ENCODE measurements at places on chromosomes 11 and 22.
A peak's percentile ranks its signal among the peaks of the same experiment; 100 is the strongest.

GRCh38 chr22:43213051-43213450, 26.1 kb upstream of the TTLL12 start:
- DNase-seq: no peak

GRCh38 chr11:19673924-19674729, 38.5 kb upstream of the NAV2 start:
- peak; percentile 49 for DNase-seq

GRCh38 chr22:42895541-42895981, 38.5 kb upstream of the ARFGAP3 start:
- DNase-seq: no peak

GRCh38 chr22:46673662-46674236, 53.6 kb downstream of the GRAMD4 start:
- DNase-seq: no peak

GRCh38 chr11:113014262-113015097, 53.3 kb downstream of the NCAM1 start:
- no peak for DNase-seq

GRCh38 chr11:86292912-86293616, 9.0 kb upstream of the HIKESHI start:
- peak; percentile 76 for DNase-seq

GRCh38 chr11:28520291-28520690, 412.1 kb downstream of the METTL15 start:
- DNase-seq: no peak

DNA sequence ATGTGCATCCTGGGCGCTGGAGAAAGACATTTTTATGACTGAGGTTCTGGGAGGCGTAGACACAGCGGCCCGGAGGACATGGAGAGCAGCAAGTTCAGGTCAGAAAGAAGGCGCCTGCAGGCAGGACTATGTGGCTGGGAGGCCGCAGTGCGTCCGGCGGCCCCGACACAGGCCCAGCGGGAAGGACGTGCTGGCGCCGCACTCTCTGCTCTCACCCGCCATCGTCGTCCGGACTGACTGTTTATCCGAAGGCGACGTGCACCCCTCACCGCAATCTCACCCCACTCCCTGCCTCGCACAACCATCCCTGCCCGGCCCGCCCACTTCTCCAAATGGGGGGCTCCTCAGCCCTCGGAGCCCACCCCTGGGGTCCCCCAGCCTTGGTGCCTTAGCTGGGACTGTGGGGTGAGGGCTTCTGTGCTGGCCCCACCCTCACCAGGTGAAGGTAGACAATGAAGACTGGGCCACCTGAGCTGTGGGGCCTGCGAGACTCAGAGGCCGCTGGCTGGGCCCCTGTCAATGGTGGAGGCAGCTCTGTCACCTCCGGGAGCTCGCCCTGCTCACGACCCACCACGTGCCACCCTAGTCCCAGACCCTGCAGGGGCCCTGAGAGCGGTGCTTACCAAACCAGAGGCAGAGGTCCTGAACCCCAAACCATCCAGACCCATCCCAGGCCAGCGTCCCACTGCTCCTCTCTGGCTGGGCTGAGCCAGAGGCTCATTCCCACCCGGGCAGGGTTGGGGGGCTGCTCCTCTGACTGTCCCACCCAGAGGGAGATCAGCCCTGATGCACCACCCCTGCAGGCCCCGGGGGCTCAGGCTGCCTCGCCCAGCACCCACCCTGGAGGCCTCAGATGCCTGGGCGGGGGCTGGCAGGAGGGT, 16.2 kb upstream of the MUC5B start:
- DNase-seq: no peak

DNA sequence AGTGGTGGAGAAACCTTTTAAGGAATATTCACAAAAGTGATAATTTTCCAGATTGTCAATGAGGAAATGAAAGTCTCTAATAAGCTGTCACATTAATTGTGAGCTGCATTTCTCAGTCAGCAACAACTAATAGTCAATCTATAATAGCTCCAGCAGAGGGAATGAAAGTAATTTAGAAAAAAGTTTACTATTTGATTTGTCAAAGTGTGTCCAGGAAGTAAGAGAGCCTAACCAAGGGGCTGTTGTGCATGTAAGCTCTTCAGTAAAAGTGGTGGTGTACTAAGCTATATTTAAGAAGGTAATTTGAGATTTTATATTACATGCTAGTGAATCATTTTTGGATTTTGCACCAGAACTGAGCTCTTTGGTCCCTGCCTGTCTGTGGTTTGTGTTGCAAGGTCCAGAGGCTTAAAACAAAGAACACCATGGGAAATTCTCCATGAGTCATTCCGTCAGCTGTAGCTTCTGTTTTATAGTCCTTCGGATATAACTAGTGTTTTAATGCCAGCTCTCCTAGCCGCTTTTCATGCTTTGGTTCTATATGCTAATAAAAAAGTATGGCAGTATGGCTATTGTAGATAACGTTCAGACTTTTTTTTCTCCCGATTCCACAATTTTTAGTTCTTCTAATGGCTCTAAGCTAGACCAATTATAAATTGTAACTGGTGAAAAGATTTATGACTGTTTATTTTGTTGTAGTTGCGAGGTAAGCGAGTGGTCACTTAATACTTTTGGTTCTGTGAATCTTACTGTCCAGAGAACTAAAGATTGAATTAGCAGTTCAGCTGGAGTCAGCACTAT, 64.6 kb downstream of the ARHGEF12 start:
- DNase-seq: no peak

GRCh38 chr11:126375726-126376125, 20.2 kb downstream of the ST3GAL4 start:
- DNase-seq: no peak

GRCh38 chr11:74024261-74025029, 15.6 kb upstream of the UCP3 start:
- DNase-seq: peak; percentile 77

- no peak for DNase-seq
Observed at GRCh38 chr22:43926349-43926710, 2.7 kb downstream of the PNPLA3 start.

DNA sequence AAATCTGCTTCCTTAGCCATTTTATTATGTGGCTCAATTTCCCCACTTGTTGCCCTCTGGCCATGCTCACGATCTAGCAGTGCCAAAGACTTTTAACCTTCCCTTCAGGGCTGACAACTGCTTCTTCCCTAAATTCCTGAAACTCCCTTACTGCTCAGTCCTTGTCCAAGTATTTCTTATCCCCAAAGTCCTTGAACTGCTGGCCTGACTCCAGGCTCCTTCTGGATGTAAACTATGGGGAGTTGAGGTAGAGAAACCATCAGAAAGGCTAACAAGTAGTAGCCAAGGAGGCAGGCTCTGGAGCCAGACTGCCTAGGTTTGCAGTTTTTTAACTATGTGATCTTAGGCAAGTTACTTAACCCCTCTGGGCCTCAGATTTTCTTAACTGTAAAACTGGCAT, 258.7 kb upstream of the CCDC90B start:
- DNase-seq: no peak

GRCh38 chr11:26753723-26754504, 32.1 kb upstream of the SLC5A12 start:
- no peak for DNase-seq

- DNase-seq: no peak
Observed at GRCh38 chr11:119671561-119672015, 57.4 kb downstream of the NECTIN1 start.

DNA sequence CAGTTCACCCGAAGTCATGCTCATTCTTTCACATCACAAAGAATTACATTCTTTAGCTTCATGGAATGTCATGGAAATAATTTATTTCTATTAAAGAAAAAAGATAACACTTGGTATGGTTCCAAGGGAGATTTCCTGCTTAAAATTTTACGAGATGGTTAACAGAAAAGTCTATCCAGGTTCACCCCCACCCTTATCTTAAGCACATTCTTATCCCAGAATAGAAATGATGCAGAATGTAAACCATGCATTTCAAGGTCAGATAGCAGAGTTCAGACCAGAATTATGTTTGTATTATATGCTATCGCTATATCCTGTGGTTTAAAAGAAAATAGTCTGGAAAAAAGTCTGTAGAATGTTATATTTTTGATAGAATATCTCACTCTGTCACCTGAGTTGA, 58.7 kb downstream of the GAS2 start:
- no peak for DNase-seq

DNA sequence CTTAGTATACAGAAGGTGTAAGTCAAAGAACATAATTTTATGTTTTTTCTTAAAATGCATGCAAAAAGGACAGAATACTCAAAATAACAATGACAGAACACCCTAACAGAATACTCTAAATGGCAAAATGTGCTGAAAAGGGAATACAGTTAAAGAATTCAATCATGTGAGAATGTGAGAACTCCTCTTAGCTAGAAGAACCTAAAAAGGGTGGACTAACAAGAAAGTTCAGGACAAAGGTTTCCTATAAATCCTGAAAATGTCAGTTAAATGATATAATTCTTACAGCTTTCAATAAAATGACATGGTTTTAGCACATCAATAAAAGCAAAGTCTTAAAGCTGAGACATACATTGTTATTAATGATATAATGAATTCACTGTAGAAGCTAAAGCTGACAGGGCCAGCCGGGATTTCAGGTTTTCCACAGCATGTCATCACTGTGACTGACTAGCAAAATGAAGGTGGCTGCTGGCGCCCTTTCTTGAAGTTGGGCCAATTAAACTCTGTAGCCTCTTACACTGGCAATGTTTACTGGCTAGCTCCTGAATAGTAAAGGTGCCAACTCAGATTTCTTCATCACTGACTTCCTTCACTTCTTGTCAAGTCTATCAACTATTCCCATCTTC, 244.4 kb downstream of the TTC28 start:
- no peak for DNase-seq

GRCh38 chr11:45665933-45666647, 668 bp upstream of the CHST1 start:
- no peak for DNase-seq

All from natural killer cell treated with Interleukin-12 subunit alpha and Interleukin-12 subunit beta and Interleukin-15 and Interleukin-18, amount 100 ng/mL, for 72 hours (primary cell).